Calu3 (cell line): ENCODE measurements at places on chromosomes 1 and 21. TPM values are rescaled to one million over a fixed set of nuclear protein-coding genes. Genes with fewer than 3 reads are reported as not detected.

GRCh38 chr1:99963041-99963795, 6.6 kb upstream of the SLC35A3 start:
- no peaks in the 10 kb centered on the region for H3K36me3 ChIP-seq
- H3K4me1 ChIP-seq: peaks cover 13% of the 10 kb centered on the region
- no peak overlapping the region for H3K27ac ChIP-seq
- no peak overlapping the region for H3K4me3 ChIP-seq
- H3K27me3 ChIP-seq: no peaks in the 10 kb centered on the region

The IVL gene
- 1.1 and 1.9 TPM in 2 replicates for total RNA-seq

GRCh38 chr1:2238361-2239012, 10.4 kb downstream of the SKI start:
- H3K27me3 ChIP-seq: no peaks in the 10 kb centered on the region
- H3K36me3 ChIP-seq: peaks cover 12% of the 10 kb centered on the region
- DNase-seq: no peak
- H3K27ac ChIP-seq: no peak overlapping the region

DNA sequence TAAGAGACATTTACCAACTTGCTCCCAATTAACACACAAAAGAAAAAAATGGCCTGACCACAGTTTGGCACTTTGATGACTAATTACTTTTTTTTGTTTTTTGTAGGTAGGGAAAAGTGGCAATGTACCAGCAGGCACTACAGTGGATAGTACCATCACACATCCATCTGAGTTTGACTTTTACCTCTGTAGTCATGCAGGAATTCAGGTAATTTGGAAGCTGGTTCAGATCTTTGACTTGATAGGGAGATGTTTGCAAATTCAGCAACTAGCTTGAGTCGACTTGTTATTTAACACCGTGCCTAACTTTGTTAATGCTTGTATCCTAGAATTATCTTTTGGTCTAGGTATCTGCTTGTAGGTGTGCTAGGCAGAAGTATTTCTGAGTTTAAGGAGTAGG, 33.0 kb upstream of the AGO1 start:
- no peaks in the 10 kb centered on the region for H3K36me3 ChIP-seq
- no peaks in the 10 kb centered on the region for H3K27me3 ChIP-seq
- H3K4me1 ChIP-seq: no peaks in the 10 kb centered on the region
- DNase-seq: no peak
- no peak overlapping the region for H3K4me3 ChIP-seq
- H3K27ac ChIP-seq: no peak overlapping the region

DNA sequence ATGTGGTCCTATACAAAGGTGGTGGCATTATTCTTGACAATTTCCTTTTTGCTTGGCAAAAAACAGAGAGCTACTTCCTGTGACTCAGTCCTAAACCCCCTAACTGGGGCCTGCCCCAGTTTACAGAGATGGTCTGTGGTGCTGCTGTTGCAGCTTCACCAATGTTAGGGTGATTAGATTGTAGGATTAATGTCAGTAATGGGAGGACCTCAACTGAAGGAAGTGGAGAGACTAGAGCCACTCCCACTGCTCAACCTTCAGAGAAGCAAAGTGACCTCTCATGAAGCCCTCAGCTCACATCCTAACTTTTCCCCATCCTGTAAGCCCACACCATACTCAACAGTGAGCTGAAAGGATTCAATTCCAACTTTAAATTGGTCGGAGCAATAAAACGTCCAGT, 3.6 kb downstream of the S100A6 start:
- H3K36me3 ChIP-seq: peaks cover 65% of the 10 kb centered on the region
- peaks cover 44% of the 10 kb centered on the region for H3K4me1 ChIP-seq
- H3K4me3 ChIP-seq: peak overlapping the region; percentile 93
- H3K27ac ChIP-seq: peak overlapping the region; percentile 77

The VWA5B1 gene
- total RNA-seq: not detected in 2 replicates

The RUNX1 gene
- 61.1 and 95.4 TPM in 2 replicates for total RNA-seq

The C8B gene
- not detected in 2 replicates for total RNA-seq

DNA sequence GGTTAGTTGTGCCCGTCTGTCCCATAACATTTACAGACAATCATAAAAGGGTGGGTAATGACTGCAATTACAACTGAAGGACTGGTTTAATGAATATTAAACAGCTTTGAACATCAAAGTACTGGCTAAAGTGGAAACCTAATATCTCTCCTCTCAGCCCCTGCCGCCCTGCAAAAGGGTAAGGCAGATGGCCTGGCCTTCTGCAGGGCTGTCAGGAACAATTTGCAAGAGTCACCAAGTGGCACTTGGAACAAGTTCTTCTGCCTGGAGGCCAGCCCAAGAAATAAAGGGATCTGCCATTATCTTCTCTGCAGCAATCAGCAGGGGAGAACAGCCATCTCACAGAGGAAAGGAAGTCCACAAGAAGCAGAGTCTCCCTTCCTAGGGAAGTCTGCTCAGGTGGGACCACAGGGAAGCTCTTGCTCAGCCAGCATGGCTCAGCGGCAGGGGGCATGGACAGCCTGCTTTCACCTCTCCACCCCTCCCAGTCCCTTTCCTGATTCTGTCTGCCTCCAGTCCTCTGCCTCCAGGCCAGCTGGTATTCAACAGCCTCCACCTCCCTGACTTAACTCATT, 96.1 kb downstream of the TRABD2B start:
- peaks cover 30% of the 10 kb centered on the region for H3K4me1 ChIP-seq
- no peaks in the 10 kb centered on the region for H3K36me3 ChIP-seq
- H3K27ac ChIP-seq: no peak overlapping the region
- DNase-seq: no peak
- no peak overlapping the region for H3K4me3 ChIP-seq

The DCST2 gene
- 1.4 and 1.5 TPM in 2 replicates for total RNA-seq

- H3K27ac ChIP-seq: no peak overlapping the region
- H3K4me1 ChIP-seq: peaks cover 18% of the 10 kb centered on the region
- H3K4me3 ChIP-seq: no peak overlapping the region
- DNase-seq: no peak
- no peaks in the 10 kb centered on the region for H3K27me3 ChIP-seq
- H3K36me3 ChIP-seq: no peaks in the 10 kb centered on the region
These were observed 55.4 kb downstream of the HSF2BP start for GRCh38 chr21:43603641-43604504.
